ENCODE measurements at places on chromosomes 3 and 15.

DNA sequence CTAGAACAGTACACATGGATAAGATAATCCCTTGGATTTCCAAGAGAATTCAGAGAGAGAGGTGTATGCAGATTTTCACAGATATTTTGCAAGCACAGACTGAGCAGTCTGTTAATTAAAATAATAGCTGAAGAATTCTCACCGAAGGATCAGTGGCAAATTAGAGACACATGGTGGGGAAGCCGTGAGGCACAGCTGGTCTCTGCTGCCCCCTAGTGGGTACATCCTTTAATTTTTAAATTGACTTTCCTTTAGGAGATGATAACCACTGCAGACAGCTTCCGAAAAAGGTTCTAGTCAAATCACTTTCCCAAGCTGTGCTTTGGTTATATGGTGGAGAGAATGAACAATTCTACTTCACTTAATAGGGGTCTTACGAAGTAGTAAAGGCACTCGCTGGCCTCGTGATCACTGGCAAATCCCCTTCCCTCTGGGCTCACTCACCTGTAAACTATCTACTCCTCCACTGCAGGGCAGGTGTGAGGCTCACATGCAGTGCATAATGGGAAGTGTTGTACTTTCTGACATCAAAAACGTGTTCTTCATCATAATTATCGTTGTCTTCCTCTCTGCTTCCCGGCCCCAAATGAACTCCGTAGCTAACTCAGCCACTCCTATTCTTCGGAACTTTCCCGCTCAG, 19.5 kb downstream of the MESD start:
- peak; percentile 57 for DNase-seq

DNA sequence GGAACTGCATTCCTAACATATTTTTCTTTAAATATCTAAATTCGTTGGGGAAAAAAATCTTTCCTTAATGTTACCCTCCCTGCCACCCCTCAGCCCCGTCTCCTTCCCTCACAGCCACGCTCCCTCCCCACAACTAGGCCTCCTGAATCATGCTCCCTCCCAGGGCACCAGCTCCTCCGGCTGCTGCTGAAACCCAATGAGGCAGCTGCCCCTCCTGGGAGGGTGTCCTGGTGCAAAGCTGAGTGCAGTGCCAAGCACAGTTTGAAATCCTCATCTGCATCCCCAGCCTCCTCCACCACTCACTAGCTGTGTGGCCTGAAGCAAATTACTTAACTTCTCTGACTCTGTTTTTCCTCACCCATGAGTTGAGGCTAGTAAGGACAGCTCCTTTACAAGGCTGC, 2.7 kb upstream of the NR2E3 start:
- DNase-seq: no peak

DNA sequence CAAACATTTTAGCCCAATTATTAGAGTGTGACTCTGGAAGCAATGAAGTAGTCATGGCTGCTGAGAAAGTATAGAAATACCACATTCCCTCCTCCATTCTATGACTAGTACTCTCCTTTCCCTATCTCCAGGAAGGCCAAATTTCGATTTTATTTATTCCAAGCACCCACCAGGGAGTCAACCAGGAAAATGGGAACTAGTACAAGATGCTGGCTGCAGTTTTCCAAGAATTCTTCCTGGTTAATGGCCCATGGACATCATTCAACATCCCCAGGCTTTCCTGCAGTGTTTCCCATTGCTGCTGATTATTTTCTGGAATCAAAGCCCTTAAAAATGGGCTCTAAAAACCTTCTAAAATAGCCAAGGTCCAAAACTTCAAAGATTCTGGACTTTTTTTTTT, 247.9 kb upstream of the STT3B start:
- DNase-seq: no peak

DNA sequence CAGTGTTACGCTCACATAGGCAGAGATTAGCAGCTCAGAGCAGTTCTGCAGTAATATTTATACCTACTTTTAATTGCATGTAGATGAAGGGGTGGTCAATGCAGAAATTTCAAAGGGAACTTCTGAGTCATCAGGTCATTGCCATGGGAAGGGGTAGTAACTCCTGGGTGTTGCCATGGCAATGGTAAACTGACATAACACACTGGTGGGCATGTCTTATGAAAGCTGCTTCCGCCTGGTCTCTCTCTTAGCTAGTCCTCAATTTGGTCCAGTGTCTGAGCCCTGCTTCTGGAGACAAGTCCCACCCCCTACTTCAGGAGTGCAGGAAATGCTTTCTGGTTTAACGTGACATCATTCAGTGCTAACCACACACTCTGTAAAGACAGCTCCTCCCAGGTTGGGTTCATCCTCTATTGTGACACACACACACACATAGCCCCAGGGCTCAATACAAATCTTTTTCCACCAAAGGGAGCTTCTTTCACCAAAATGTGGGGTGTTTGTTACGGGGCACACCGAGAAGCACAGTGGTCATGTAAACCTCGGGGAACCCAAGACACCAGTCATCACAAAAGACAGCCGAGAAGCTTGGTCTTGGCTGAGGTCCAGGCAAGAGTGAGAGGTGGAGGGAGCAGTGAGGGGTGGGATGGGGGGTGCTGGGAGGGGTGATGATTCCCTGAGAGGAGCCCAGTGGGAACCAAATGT, 74.5 kb downstream of the TLE3 start:
- peak; percentile 78 for DNase-seq

GRCh38 chr15:58454950-58455401, 23.2 kb downstream of the LIPC start:
- no peak for DNase-seq

DNA sequence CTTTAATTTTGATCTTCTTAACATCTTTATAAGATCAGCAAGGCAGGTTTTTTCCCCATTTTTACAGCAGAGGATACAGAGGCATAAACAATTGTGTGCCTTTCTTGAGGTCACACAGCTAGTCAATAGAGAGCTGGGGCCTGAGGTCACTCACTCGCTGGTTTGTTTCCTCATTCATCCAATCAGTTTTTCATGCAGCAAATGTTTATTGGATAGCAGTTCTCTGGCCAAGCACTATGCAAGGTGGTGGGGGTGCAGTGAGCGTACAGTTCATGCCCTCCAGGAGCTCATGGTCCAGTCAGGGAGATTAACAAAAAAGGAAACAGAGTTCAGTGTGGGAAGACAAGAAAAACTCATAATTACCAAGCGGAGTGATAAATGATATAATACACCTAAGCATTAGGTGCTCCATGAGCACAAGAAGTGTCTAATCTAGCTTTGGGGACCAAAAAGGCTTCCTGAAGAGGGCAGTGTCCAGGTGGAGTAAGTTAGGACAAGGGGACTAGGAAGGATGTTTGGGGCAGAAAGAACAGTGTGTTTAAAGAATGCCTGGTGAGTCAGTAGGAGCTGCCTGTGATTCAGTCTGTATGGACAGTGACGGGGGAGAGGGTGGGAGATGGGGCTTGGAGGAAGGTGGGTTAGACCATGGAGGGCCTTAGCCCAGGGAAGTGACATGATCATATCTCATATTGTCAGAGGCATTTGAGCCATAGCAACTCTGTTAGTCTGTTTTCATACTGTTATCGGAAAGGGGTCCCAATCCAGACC, 29.3 kb downstream of the MAP2K5 start:
- DNase-seq: no peak

DNA sequence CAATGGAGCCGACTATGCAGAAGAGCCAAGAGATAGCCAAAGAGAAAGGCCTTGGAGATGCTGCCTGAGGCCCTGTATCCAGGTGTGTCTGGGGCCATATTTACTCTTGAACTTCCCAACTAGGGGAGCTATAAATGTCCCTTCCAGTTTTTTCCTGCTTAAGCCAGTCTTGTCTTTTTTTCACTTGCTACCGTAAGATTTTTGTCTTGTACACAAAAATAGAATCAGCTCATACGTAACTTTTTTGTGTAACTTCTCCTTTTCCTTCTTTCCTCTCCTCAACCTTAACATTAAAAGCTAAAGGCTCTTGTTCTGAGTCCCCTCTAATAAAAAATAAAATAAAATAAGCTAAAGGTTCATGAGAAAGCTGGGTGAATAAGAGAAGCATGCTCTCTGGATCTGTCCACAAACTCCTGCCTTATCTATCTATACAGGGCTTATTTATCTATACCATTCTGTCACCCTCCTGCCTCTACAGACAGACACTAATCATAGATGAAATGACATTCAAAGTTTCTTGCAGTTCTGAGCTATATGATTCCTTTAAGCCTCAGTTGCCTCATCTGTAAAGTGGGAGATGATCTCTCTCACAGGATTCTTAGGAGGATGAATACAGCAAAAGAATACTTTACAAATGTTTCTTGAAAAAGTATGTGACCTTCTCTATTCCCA, 4.6 kb downstream of the SUMF1 start:
- DNase-seq: no peak

Measured in GM13977 (cell line).